ENCODE measurements at places on chromosomes 1 and 21. TPM values are rescaled to one million over a fixed set of nuclear protein-coding genes. Genes with fewer than 3 reads are reported as not detected.

The FMO2 gene
- 3.5 TPM for total RNA-seq

The EXOC8 gene
- 15.9 TPM for total RNA-seq

The TFF1 gene
- 241 TPM for total RNA-seq

The SCAF4 gene
- 28.8 TPM for total RNA-seq

DNA sequence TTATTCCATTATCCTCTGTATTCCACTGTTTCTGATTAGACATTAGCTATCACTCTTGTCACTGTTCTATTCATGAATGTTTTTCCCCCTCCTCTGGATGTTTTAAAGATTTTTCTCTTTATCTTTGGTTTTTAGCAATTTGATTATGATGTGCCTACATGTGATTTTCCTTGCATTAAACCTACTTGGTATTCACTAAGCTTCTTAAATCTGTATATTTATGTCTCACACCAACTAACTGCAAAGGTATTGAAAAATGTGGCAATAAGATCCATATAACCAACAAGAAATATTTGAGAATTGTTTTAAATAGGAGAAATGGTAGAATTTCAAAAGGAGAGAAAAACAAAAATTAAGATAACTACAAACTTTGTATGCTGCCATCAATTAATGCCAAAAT lies 25.2 kb downstream of the FAF1 start:
- no peak for DNase-seq

DNA sequence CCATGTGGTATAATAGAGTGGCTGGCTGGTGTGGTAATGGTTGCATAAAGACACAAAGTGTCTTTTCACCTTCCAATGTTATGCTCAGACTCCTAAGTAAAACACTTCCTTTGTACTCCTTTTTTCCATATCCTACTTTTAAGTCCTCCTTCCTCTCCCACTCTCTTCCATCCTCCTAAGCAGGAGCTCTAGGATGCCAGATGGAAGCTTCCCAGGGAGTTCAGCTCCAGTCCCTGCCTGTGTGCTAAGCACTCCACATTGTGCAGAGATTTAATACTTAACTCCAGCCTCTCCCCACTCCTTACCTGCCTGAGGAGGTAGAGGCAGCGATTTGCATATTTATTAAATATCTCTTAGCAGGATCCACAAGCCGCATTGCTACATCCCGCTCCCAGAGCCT lies 60.5 kb upstream of the IGSF21 start:
- DNase-seq: no peak

GRCh38 chr1:61404597-61405376 lies 320.2 kb downstream of the TM2D1 start:
- no peak for DNase-seq

Data from mucosa of gallbladder (tissue), 1 donor.